Stimulated activated CD4-positive, alpha-beta T cell treated with anti-CD3 and anti-CD28 coated beads, TNF-alpha, amount 100 ng/mL, for 1 hour (primary cell): ENCODE measurements at places on chromosomes 16 and 17.

GRCh38 chr17:46266656-46267544 is 28.0 kb upstream of the LRRC37A start:
- peak; percentile 78 for DNase-seq

GRCh38 chr17:63082273-63082861 is 116.3 kb downstream of the TANC2 start:
- DNase-seq = no peak

- DNase-seq = no peak
These were observed 84.2 kb upstream of the LGALS9 start for GRCh38 chr17:27546624-27547300.

DNA sequence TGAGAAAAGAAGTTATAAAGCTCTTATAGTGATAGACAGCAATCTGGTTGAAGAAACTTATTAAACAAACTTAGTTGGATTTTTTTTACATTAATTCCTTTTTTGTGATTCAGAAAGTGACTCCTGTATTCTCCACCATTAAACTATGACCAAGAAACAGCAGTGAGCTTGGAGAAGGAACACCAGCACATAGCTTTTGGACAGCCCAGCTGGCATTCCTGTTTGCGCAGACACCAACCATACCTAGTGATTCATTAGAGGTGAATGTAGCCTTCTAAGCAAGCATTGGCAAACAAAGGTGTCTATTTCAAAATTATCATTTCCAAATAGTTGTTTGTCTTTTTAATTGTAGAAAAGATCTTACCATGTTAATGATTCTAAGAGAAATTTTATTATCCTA is 94.4 kb downstream of the STXBP4 start:
- no peak for DNase-seq

DNA sequence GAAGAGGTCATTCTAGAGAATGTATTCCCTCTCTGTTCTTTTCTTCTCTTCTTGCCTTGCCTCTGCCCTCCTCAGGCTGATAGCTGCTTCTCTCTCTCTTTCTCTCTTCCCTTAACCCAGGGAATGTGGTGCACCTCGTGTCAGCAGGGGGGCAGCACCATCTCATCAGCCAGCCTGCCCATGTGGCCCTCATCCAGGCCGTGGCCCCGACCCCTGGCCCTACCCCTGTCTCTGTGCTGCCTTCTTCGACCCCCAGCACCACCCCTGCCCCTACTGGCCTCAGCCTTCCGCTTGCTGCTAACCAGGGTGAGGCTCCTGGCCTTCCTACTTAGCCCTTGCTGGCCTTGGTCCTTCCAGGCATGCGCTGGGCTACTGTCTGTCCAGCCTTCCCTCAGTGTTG is 23.5 kb downstream of the SRCAP start:
- no peak for DNase-seq

DNA sequence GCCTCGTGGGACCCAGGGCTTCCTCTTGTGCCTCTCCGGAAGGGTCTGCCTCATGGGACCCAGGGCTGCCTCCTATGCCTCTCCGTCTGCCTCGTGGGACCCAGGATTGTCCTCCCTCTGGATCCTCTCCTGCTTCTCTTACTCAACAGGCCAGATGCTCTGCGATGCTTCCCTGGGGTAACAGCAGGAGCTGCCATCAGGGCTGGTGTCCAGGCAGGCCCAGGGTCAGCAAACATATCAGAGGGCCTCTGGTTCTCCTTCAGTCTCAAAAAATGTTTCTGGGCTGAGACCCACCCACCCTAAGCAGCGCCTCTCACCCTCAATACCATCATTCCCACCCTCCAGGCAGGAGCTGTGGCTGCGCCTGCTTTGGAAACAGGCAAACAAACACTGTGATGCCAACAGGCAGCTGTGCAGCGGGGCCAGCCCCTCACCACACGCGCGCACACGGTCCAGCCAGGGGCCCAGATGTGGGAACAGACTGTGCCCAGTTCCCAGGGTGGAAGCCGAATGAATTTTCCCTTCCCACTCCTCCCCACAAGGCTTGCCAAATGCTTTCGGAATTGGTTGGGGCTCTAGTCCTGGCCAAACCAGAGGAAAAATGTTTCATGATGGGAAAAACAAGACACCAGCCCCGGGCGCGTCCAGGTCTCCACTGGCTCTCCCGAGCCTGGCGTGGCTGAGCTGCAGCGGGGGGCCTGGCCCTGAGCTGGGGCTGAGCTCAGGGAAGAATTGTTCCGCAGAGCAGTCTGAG is 11.3 kb downstream of the TIMM22 start:
- DNase-seq = no peak

- no peak for DNase-seq
These were observed 311.9 kb downstream of the ZFHX3 start for GRCh38 chr16:72736074-72736473.

DNA sequence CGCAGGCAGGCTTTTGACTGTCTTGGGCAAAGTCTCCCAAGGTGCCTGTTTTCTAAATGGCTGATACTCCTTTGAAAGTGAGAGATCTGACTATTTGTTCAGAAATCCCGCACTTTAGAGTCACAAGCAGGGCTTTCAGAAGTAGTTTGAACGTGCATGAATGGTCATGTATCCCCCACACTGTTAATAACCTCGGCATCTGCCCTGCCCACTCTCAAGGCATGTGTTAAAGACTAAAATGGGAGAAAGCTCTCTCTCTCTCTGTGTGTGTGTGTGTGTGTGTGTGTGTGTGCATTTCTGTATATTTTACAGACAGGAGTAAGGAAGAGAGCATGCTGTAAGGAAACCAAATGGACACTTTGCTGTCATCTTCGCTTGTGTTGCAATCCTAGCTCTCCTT is 163.7 kb downstream of the MAF start:
- no peak for DNase-seq

DNA sequence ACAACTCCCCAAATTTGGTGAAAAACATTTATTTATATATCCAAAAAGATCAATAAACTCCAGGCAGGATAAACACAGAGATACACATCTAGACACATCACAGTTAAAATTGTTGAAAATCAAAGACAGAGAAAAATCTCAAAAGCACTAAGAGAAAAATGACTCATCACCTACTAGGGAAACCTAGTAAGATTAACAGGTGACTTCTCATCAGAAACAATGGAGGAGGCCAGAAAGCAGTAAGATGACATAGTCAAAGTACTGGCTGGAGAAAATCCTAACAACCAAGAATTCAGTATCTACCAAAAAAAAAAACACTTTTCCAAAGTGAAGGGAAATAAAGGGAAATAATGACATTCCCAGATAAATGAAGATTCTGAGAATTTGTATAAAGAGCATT is 33.8 kb downstream of the ULK2 start:
- DNase-seq = no peak

GRCh38 chr16:77332792-77333191 is 102.0 kb downstream of the ADAMTS18 start:
- no peak for DNase-seq
